SJCRH30 (cell line): ENCODE measurements at places on chromosomes 13 and 19. TPM values are rescaled to one million over a fixed set of nuclear protein-coding genes. Genes with fewer than 3 reads are reported as not detected.
A peak's percentile ranks its signal among the peaks of the same experiment; 100 is the strongest.

Gene VAV1
- not detected in 2 replicates for total RNA-seq

Gene C19orf85
- not detected in 2 replicates for total RNA-seq

Gene ZNF181
- 18.6 and 18.8 TPM in 2 replicates for total RNA-seq

- no peak for DNase-seq
Measured at GRCh38 chr13:95553581-95554385, 1.3 kb downstream of the CLDN10 start.

DNA sequence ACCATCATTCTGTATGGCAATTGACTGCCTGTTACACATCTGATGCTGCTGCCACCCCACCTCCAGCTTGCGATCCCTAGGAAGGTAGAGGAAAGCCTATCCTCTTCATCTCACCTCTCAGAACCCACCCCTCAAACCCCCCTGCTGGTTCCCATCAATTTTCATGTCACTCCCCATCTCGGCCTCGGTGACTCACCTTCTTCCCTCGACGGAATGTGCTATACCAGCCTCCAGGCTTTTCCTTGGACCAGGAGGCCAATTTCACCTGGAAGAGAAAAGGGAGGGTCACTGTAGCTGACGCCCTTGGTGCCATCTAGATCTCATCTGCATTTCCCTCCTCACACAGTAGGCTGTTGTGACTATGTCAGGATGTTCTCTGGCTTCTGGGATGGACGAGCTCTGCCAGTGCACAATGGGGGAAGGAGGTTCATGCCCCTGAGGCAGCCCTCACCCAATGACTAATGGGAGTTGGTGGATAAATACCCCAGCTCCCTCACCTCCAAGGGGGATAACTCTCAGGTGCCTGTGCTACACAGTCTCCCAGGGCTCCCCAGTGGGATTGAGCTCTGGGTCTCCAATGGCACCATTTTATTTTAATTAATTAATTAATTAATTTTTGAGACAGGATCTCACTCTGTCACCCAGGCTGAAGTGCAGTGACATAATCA is 26.4 kb upstream of the OLFM2 start:
- no peak for DNase-seq

- peak; percentile 92 for DNase-seq
Measured at GRCh38 chr13:40352802-40353562, 313.5 kb downstream of the FOXO1 start.

DNA sequence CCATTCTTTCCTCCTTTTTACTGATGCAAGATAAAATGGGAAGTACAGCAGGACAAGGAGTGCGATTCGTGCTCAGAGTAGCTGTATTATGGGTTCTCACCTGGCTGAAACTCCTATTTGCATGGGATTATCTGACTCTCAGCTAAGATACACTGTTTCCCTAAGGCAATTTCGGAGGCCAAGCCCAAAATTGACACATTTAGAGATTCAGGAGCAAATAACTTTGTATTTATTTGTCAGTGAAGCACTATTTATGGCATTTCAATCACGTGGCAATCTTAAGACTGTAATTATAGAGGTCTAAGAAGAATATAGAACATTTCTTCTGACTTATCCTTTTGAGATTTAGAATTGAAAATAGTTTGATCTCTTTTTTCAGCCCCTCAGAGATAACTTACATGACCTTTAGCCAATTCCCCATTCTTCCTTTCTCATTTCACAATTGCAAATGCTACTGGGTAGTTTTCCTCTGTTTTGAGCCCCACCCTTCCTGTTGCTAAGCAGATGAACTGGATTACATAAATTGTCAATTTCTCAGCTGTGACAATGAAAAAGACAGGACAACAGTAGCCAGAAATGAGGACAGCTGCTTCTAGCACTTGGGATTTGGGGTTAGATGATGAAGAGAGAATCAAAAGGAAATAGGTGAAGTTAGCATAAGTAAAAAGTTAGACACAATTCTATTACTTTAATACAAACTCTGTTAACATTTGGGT is 122.7 kb upstream of the FRY start:
- no peak for DNase-seq

GRCh38 chr13:105778196-105778595 is 757.3 kb downstream of the EFNB2 start:
- DNase-seq = no peak
